Lung (tissue), 17 donors: ENCODE measurements at places on chromosomes 3 and 15. TPM values are rescaled to one million over a fixed set of nuclear protein-coding genes. Genes with fewer than 3 reads are reported as not detected.

SCN11A gene
- total RNA-seq, result 0.60 TPM

NISCH gene
- total RNA-seq, result 127 TPM

RETNLB gene
- total RNA-seq, result not detected

GRCh38 chr3:54755756-54756155 lies 172.1 kb downstream of the LRTM1 start:
- H3K36me3 ChIP-seq, result no peaks in the 10 kb centered on the region
- H3K27ac ChIP-seq, result no peak overlapping the region
- H3K4me3 ChIP-seq, result no peak overlapping the region
- no peaks in the 10 kb centered on the region for H3K27me3 ChIP-seq

DNA sequence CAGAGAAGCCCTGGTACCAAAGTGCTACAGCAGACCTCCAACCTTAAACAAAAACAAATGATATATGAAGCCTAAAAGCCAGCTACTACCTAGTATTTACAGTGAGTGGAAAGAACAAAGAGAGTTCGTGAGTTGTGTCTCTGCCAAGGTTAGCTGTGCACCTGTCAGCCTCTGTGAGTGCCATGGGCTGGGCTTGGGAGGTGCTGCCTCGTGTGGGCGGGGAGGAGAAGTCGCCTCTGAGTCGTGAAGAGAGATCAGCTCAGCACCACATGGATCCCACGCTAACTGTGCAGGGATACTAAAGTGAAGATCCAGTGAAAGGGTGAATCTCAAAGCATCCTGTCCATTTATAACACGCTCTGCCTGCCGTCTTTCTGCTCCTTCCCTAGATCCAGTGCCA lies 101.9 kb downstream of the CHDH start:
- H3K27ac ChIP-seq, result no peak overlapping the region
- H3K4me1 ChIP-seq, result no peaks in the 10 kb centered on the region
- no peaks in the 10 kb centered on the region for H3K27me3 ChIP-seq
- H3K36me3 ChIP-seq, result peaks cover 4% of the 10 kb centered on the region

DNA sequence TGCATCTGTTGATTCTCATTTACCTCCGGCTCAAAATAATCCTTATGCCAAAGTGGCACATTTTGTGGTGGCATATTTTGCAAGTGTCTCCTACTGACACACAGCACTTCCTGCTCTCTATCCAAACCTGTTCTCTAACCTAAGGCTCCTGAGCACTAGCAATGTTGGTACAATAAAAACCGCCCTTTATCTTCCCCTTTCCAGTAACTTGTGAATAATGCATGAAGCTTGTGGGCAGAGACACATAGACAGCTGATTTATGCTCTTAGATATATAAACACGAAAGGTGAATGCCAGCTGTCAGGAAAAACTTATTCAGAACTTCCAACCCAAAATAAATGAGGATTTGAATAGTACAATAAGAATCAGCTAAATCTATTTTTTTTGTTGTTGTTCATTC lies 34.6 kb upstream of the ARPIN start:
- H3K36me3 ChIP-seq, result no peaks in the 10 kb centered on the region
- H3K4me3 ChIP-seq, result no peak overlapping the region
- no peaks in the 10 kb centered on the region for H3K27me3 ChIP-seq
- no peak for DNase-seq
- H3K27ac ChIP-seq, result no peak overlapping the region
- H3K4me1 ChIP-seq, result no peaks in the 10 kb centered on the region

- no peaks in the 10 kb centered on the region for H3K27me3 ChIP-seq
- H3K27ac ChIP-seq, result no peak overlapping the region
- DNase-seq, result no peak
- H3K36me3 ChIP-seq, result no peaks in the 10 kb centered on the region
These were observed 240.0 kb downstream of the ZNF621 start for GRCh38 chr3:40764747-40765146.
